Immature natural killer cell (primary cell): ENCODE measurements at places on chromosomes 1 and 21. TPM values are rescaled to one million over a fixed set of nuclear protein-coding genes. Genes with fewer than 3 reads are reported as not detected.

Gene RSPH1
- polyA plus RNA-seq, result not detected

Gene TSEN15
- polyA plus RNA-seq, result 87.9 TPM

Gene NVL
- polyA plus RNA-seq, result 14.9 TPM

Gene SPATA45
- not detected for polyA plus RNA-seq

Gene RPTN
- polyA plus RNA-seq, result not detected

Gene IFI44L
- polyA plus RNA-seq, result 0.59 TPM

Gene SLAMF6
- 125 TPM for polyA plus RNA-seq

Gene RAB42
- not detected for polyA plus RNA-seq

Gene PRRX1
- polyA plus RNA-seq, result not detected

Gene KCNE2
- not detected for polyA plus RNA-seq

Gene ASAP3
- polyA plus RNA-seq, result not detected

Gene LRRC38
- not detected for polyA plus RNA-seq

Gene PRR9
- polyA plus RNA-seq, result not detected

Gene CD1D
- polyA plus RNA-seq, result 2.9 TPM

Gene PTPN14
- polyA plus RNA-seq, result 0.04 TPM

Gene TNFRSF4
- polyA plus RNA-seq, result 7.6 TPM

Gene PGLYRP4
- polyA plus RNA-seq, result not detected

Gene SOAT1
- 144 TPM for polyA plus RNA-seq

Gene MAB21L3
- not detected for polyA plus RNA-seq

Gene RIMKLA
- 1.1 TPM for polyA plus RNA-seq

Gene DNAJC16
- polyA plus RNA-seq, result 4.0 TPM

Gene OVAAL
- polyA plus RNA-seq, result not detected

Gene KCNT2
- not detected for polyA plus RNA-seq

Gene LYSMD1
- 0.29 TPM for polyA plus RNA-seq

Gene AK5
- polyA plus RNA-seq, result 18.8 TPM

Gene PLA2G2C
- polyA plus RNA-seq, result not detected

Gene SPRR5
- polyA plus RNA-seq, result not detected

Gene FOXD2
- polyA plus RNA-seq, result 0.03 TPM
